CD4-positive, CD25-positive, alpha-beta regulatory T cell (primary cell): ENCODE measurements at places on chromosomes 11 and 22. TPM values are rescaled to one million over a fixed set of nuclear protein-coding genes. Genes with fewer than 3 reads are reported as not detected.

GRCh38 chr11:46238078-46238966 lies 39.1 kb upstream of the CREB3L1 start:
- H3K36me3 ChIP-seq, result no peaks in the 10 kb centered on the region
- H3K27ac ChIP-seq, result no peak overlapping the region
- H3K4me3 ChIP-seq, result peak overlapping the region; percentile 39
- peaks cover 32% of the 10 kb centered on the region for H3K4me1 ChIP-seq

DNA sequence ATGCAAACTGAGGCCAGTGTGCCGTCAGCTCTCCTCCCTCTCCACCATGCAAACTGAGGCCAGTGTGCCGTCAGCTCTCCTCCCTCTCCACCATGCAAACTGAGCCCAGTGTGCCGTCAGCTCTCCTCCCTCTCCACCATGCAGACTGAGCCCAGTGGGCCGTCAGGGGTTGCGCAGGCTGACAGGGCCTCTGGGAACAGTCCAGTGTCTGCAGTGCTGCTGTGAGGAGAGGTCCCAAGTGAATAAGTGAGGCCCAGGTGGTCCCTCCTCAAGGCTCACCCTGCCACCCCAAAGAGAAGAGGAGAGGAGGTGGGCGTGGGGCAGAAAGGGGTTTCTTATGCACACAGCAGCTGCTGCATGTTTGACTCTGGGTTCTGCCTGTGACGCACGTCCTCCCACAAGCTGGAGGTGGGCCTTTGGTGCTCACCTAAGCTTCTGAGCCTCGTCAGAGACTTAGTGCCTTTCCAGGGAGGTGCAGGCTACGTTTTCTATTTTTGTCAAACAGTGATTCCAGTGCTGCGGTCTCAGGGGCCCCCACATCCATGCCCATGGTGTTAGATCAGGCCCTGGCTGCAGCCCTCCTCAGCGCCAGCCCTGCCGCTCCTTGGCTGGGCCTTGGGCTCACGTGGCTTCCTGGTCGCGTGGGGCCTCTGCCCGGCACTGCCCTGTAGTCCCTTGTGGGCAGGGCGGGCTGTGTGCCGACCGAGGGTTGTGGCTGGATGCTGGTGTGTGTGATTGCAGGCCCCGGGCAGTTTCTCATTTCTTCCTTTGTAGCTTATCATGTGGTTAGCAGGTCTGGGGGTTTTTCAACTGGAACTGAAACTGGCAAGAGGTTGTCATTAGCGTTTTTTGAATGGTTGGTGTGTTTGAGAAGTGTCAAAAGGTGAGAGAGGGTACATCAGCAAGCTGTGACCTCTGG lies 7.1 kb downstream of the TPCN2 start:
- H3K27ac ChIP-seq, result no peak overlapping the region
- H3K4me1 ChIP-seq, result peaks cover 5% of the 10 kb centered on the region
- H3K36me3 ChIP-seq, result peaks cover 4% of the 10 kb centered on the region
- DNase-seq, result no peak

DNA sequence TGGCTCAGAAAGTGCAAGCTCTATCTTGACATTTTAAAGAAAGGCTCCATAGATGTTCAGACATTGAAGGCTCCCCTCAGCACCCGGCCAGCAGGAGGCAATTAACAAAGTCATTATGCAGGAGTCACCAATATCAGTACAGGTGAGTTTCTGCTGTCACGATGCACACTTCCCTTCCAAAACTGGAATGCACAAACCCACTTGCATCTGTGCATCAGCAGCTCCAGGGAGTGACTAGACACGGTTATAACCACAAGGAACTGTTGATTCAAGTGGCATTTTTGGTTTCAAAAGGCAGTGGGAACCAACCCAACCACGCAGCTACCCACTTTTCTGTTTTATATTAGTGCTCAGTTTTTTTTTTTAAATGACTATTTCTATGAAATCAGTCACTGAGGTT lies 293.9 kb upstream of the NARS2 start:
- H3K4me3 ChIP-seq, result no peak overlapping the region
- no peaks in the 10 kb centered on the region for H3K36me3 ChIP-seq
- H3K27me3 ChIP-seq, result no peaks in the 10 kb centered on the region
- no peak overlapping the region for H3K27ac ChIP-seq
- no peaks in the 10 kb centered on the region for H3K4me1 ChIP-seq

- H3K27ac ChIP-seq, result peak overlapping the region; percentile 93
- peak overlapping the region; percentile 53 for H3K4me3 ChIP-seq
- H3K27me3 ChIP-seq, result no peaks in the 10 kb centered on the region
- H3K36me3 ChIP-seq, result peaks cover 38% of the 10 kb centered on the region
Observed at GRCh38 chr11:64742087-64742888, 1.7 kb downstream of the RASGRP2 start.

GRCh38 chr11:69770540-69770939 lies 4.6 kb downstream of the FGF4 start:
- H3K4me1 ChIP-seq, result no peaks in the 10 kb centered on the region
- no peak overlapping the region for H3K27ac ChIP-seq
- DNase-seq, result no peak
- peaks cover 7% of the 10 kb centered on the region for H3K27me3 ChIP-seq
- no peaks in the 10 kb centered on the region for H3K36me3 ChIP-seq
- no peak overlapping the region for H3K4me3 ChIP-seq

DNA sequence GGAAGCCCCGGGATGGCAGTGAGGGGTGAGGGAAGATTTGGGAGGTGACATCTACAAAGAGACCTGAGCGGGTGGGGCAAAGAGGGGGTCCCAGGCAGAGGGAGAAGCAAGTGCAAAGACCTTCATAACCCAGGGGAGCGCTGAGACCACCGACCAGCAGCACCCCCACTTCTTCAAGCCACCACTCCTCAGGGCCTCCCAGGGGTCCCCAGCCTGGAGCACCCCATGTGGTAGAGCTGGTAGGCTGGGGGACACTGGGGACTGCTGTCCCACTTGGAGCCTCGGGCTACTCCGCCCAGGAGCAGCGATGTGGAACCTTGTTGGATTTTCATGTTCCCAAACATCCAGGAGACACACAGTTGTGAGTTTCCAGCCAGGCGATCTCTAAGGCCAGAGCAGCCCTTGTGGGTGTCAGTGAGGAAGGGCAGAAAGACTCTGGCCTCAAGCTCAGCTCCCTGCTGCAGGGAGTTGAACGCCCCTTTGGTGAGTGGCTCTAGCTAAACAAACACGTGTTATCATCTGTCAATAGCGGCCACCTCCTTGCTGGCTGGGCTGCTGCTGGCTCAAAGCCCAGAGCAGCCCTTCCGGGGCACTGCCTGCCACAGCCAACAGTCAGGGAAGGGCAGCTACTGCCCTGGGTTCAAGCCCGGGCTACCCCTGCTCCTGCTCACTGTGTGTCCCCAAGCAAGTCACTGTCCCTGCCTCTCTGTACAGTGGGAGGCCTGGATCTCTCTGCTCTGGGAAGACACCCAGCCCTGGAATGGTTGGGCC lies 25.7 kb upstream of the CHKA start:
- DNase-seq, result no peak
- H3K36me3 ChIP-seq, result no peaks in the 10 kb centered on the region
- peaks cover 6% of the 10 kb centered on the region for H3K4me1 ChIP-seq
- no peak overlapping the region for H3K4me3 ChIP-seq
- H3K27me3 ChIP-seq, result no peaks in the 10 kb centered on the region
- no peak overlapping the region for H3K27ac ChIP-seq

- no peak overlapping the region for H3K27ac ChIP-seq
- DNase-seq, result no peak
- H3K27me3 ChIP-seq, result no peaks in the 10 kb centered on the region
- no peak overlapping the region for H3K4me3 ChIP-seq
- H3K36me3 ChIP-seq, result peaks cover 15% of the 10 kb centered on the region
Observed at GRCh38 chr11:30342736-30343166, 19.8 kb downstream of the ARL14EP start.

DNA sequence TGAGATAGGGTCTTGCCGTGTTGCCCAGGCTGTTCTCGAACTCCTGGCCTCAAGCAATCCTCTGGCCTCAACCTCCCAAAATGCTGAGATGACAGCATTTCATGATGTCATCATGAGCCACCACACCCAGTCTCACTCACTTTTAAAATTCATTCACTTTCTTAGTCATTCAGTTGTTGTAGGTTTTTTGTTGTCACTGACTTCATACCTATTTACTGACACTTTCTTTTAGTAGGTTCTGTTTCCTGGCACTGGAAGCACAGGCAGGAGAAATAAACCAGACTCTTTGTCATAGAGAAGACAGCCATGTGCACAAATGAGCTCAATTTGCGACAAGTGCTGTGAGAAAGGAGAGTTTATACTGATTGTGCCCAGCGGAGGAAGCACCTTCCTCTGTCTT lies 10.5 kb downstream of the ART5 start:
- no peak for DNase-seq
- H3K36me3 ChIP-seq, result no peaks in the 10 kb centered on the region
- H3K27ac ChIP-seq, result no peak overlapping the region
- H3K4me3 ChIP-seq, result no peak overlapping the region

- H3K4me1 ChIP-seq, result no peaks in the 10 kb centered on the region
- H3K36me3 ChIP-seq, result no peaks in the 10 kb centered on the region
- no peaks in the 10 kb centered on the region for H3K27me3 ChIP-seq
Observed at GRCh38 chr11:97794876-97795275, 1225.9 kb upstream of the CNTN5 start.

- no peak for DNase-seq
- no peaks in the 10 kb centered on the region for H3K36me3 ChIP-seq
- H3K4me3 ChIP-seq, result no peak overlapping the region
- no peaks in the 10 kb centered on the region for H3K27me3 ChIP-seq
Observed at GRCh38 chr22:48701296-48702030, 1126.2 kb downstream of the BRD1 start.

GRCh38 chr11:72758690-72759389 lies 6.6 kb upstream of the ARAP1 start:
- no peaks in the 10 kb centered on the region for H3K27me3 ChIP-seq
- H3K36me3 ChIP-seq, result no peaks in the 10 kb centered on the region
- H3K4me3 ChIP-seq, result no peak overlapping the region
- no peaks in the 10 kb centered on the region for H3K4me1 ChIP-seq

- H3K4me1 ChIP-seq, result no peaks in the 10 kb centered on the region
- H3K4me3 ChIP-seq, result no peak overlapping the region
- H3K27ac ChIP-seq, result no peak overlapping the region
- no peaks in the 10 kb centered on the region for H3K36me3 ChIP-seq
- peaks cover 2% of the 10 kb centered on the region for H3K27me3 ChIP-seq
Observed at GRCh38 chr11:113193016-113193415, 121.4 kb upstream of the TTC12 start.

DNA sequence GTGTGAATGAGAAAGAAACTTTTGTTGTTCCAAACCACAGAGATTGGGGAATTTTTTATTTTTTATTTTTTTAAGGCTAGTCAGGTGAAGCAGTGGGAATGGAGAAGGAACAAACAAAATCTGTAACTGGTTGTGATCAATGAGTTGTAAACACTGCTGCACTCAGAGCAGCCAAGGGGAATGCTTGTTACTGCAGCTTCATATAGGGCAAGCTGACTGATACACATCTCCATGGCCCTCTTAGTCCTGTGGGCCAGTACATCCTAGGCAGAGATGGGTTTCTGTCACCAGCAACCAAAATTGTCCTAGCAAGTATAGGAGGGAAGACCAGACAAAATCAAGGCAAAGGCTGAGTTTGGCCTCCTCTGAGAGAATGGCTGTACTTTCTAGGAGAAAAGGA lies 306.8 kb downstream of the CTTN start:
- no peaks in the 10 kb centered on the region for H3K36me3 ChIP-seq
- no peak for DNase-seq
- H3K4me3 ChIP-seq, result no peak overlapping the region
- no peak overlapping the region for H3K27ac ChIP-seq
- H3K27me3 ChIP-seq, result no peaks in the 10 kb centered on the region

DNA sequence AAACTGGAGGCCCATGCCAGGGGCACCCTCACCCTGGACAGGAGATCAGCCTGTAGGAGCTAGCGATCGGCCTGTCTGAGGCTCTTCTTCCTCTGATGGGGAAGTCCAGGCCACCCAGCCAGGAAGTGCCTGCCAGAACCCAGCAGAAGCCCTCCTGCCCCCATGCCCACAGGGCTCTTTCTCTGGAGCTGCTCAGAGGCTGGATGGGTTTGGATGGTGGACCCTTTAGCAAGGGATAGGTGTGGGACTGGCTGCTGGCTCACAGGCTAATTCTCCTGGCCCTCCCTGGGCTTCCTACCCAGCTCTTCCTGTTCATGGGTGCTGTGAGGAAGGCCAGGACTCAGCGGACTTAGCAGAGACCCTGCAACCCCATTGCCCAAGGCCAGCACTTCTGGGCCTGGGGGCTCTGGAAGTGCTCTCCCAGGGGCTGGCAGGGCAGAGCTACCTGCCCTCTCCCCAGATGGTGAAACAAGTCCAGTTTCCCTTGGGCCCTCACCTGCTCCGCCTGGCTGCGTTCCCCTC lies 7.6 kb downstream of the FXYD2 start:
- H3K27me3 ChIP-seq, result no peaks in the 10 kb centered on the region
- peaks cover 44% of the 10 kb centered on the region for H3K4me1 ChIP-seq
- H3K27ac ChIP-seq, result peak overlapping the region; percentile 33
- DNase-seq, result no peak

GRCh38 chr11:93652161-93652597 lies 9.3 kb upstream of the CEP295 start:
- H3K4me3 ChIP-seq, result no peak overlapping the region
- H3K4me1 ChIP-seq, result no peaks in the 10 kb centered on the region
- peaks cover 5% of the 10 kb centered on the region for H3K27me3 ChIP-seq
- no peak overlapping the region for H3K27ac ChIP-seq
- no peak for DNase-seq

- H3K4me1 ChIP-seq, result peaks cover 18% of the 10 kb centered on the region
- no peak overlapping the region for H3K4me3 ChIP-seq
- no peak overlapping the region for H3K27ac ChIP-seq
- H3K36me3 ChIP-seq, result peaks cover 72% of the 10 kb centered on the region
- no peaks in the 10 kb centered on the region for H3K27me3 ChIP-seq
Observed at GRCh38 chr11:61327669-61328071, 5.2 kb downstream of the DDB1 start.

DNA sequence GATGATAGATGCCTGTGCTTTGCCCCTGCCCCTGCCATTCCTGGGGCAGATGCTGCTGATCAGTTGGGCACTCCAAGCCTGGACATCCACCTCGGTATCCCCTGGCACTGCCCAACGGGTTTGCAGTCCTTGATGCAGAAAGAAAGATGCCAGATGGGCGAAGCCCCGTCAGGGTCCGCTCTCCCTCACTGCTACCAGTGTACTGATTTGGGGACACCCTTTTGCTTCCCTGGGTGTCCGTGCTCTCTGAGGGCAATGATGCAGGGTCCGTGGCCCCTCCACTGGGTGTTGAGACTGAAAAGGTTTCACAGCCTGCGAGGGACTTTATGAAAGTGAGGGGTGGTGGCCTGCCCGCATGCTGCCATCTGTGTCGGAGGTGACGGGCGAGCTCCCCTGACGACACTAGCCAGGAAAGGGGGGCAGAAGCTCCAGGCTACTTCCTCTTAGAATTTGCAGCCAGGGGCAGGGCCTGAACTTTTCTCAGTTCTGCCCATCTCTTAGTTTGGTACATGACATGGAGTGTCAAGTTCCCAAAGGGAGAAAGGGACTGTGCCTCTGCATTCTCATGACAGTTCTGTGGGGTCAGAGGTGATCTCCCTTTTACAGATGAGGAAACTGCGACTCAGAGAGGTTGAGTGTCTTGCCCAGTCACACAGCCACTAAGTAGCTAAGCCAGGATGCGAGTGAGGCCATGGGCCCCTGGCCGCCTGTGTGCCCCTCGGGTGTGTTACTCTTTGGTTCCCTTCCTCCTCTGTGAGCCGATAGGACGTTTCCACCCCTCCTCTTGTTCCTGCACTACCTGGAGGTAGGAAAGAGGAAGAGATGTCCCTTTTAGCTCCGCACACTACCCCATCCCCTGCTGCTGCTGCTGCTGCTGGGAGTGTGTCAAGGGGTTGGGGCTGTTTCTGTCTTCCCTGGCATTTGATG lies 96.6 kb downstream of the BCR start:
- H3K4me1 ChIP-seq, result peaks cover 7% of the 10 kb centered on the region
- peaks cover 25% of the 10 kb centered on the region for H3K36me3 ChIP-seq
- no peak overlapping the region for H3K27ac ChIP-seq
- no peak overlapping the region for H3K4me3 ChIP-seq

The KCNA4 gene
- polyA plus RNA-seq, result not detected

The ZBTB16 gene
- 11.4 TPM for polyA plus RNA-seq

The DGAT2 gene
- polyA plus RNA-seq, result 0.47 TPM

The OPCML gene
- not detected for polyA plus RNA-seq

The OR8D1 gene
- not detected for polyA plus RNA-seq

The C2CD3 gene
- 11.0 TPM for polyA plus RNA-seq

The DEUP1 gene
- not detected for polyA plus RNA-seq
